ENCODE measurements at places on chromosomes 4 and X.

- DNase-seq = no peak
Observed at GRCh38 chrX:2552621-2553201, 51.9 kb upstream of the DHRSX start.

- no peak for DNase-seq
Observed at GRCh38 chrX:29308726-29309125, 721.5 kb downstream of the IL1RAPL1 start.

DNA sequence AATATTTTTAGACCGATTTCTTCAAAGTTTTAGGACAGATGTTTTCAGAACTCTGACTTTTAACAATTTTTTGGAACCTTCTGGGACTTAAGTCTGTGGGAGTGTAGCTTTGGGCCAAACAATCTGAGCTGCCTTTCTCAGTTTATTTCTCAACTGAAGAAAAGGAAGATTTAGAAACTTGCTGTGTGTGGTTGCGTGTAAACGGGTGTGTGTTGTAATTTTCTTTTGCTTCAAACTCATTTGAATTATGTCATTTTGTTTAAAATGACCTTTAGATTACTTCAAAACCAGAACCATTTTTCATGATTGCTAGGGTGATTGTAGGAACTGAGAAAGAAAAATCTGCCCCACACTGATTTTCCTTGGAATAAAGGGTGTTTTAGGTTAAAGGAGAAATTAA, 577.7 kb upstream of the GALNTL6 start:
- no peak for DNase-seq

GRCh38 chr4:6229671-6230501, 29.5 kb upstream of the JAKMIP1 start:
- no peak for DNase-seq

- no peak for DNase-seq
Observed at GRCh38 chrX:132004728-132005127, 18.4 kb upstream of the STK26 start.

- no peak for DNase-seq
Observed at GRCh38 chr4:69092980-69093568, 3.2 kb upstream of the UGT2B7 start.

DNA sequence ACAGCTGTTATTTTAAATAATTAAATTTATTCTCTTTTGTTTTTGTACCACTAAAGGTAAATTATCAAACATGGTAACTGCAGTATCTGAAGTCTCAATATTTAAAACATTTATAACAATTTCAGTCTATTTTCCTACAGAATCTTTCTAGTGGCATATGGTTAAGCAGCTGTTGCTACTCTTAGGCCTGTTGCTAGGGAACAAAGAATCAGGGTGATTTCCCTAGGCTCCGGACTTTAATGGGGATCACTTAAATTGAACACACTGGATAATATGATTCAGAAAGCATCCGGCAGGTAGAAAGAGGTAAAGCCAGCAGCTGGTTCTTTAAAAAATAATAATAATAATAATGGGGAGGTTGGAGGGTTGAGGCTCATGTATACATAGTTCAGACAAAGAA, 17.6 kb downstream of the FBXO8 start:
- DNase-seq = no peak

DNA sequence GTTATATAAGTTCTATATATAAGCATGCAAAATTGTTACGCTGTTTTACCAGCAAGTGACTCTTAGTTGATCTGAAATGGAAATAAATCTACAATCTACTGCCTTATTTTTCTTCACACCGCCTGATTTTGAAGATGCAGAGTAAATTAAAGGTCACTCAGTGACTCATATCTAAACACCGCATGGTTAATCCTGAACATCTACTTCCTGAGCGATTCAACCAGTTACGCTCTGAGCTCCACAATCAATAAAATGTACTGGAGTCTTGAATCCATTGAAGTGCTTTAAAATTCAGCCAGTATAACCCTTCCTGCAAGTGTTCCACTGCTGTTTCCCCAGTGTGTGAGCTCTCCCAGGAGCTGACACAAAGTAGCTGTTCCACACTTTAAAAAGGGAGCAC, 192.8 kb downstream of the SLC7A11 start:
- no peak for DNase-seq

DNA sequence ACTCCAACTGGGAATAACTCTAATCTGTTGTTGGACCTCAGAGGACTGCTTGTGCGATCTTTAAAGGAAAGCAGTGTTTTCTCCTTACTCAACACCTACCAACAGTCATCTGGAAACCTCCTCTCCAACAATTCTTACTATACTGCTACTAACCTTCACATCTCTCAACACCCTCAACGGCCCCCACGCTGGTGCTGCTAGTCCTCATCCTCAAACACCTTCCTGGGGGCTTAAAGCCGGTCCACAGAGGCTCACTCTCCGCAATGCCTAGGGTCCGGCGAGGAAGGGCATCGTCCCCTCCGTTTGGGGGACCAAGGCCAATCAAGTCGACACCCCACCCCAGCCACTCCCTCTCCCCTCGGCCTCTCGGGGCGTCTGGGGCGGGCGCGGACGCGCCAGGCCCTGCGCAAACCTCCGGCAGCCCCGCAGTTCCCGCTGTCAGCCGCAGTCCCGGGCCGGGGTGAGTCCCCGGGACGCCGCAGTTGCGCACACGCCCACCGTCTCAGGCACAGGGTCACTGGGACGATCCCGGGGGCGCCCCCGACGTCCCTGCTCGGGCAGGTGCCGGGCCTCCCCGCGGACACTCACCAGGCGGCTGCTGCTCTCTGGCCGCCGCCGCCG, 418 bp downstream of the TAB3 start:
- no peak for DNase-seq

DNA sequence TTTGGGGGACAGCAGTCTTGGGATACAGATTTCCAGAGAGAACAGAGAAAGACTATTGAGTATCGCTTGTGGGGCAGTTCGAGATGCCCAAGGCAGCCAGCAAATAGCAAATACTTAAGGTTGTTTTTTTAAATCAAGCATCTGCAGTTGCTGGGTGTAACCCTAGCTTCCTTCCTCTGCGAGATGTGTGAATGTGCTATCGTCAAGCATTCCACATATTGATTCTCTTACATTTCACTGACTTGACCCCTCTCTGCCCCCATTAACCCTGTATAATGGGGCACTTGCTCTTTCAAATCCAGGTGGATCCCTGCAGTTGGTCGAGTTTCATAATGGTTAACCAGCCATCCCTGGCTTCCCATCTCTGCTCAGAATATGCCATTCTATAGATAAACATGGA, 23.5 kb downstream of the KCNE5 start:
- DNase-seq = no peak

- DNase-seq = no peak
Observed at GRCh38 chr4:84319124-84319523, 180.0 kb downstream of the NKX6-1 start.
